ENCODE measurements at places on chromosomes 2 and 18.

GRCh38 chr2:11863103-11863502 lies 116.7 kb downstream of the LPIN1 start:
- DNase-seq: no peak

DNA sequence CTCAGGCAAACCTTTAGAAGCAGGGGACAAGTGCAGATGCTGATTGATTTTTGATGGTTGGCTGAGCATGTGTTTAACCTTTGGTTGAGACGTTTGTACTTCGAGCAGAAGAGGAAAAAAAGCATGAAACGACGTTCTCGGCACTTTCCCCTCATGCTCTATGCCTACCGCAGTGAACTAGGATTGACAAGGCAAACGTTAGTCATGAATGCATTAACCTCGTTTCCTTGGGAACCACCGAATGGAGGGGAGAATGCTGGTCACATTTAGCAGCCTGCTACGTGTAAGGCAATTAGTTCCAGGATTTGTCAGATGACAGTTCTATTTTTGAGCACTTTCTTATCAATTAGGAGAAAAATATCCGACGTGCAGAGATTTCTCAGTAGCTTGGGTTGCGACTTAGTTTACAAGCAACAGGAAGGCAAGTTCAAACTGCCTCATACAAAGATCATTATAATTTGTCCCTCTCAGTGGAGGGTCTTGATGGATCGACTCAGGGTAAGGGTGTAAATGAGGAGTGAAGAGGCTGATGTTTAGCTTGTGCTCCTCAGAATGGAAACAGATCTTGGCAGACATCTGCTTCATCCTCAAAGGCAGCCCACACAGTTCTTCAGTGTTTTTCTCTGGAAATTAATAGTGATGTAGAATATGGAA lies 47.4 kb upstream of the GPR45 start:
- DNase-seq: no peak

DNA sequence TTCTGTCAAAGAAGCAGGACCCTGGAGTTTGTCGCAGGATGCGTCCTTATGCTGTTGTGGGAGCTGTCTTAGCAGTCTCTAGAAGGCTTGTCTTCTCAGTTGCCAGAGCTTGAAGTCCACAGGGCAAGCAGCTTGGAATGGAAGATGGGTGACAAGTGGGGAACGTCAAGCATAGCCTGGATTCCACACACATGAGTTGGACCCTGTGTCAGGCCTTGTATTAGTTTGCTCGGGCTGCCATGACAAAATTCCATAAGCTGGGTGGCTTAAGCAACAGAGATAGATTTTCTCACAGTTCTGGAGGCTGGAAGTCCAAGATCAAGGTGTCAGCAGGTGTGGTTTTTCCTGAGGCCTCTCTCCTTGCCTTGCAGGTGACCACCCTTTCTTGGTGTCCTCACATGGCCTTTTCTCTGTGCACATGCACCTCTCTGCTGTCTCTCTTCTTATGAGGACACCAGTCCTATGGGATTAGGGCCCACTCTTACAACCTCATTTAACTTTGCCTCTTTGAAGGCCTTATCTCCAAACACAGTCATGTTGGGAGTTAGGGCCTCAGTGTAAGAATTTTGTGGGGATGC lies 51.3 kb downstream of the THNSL2 start:
- DNase-seq: no peak

DNA sequence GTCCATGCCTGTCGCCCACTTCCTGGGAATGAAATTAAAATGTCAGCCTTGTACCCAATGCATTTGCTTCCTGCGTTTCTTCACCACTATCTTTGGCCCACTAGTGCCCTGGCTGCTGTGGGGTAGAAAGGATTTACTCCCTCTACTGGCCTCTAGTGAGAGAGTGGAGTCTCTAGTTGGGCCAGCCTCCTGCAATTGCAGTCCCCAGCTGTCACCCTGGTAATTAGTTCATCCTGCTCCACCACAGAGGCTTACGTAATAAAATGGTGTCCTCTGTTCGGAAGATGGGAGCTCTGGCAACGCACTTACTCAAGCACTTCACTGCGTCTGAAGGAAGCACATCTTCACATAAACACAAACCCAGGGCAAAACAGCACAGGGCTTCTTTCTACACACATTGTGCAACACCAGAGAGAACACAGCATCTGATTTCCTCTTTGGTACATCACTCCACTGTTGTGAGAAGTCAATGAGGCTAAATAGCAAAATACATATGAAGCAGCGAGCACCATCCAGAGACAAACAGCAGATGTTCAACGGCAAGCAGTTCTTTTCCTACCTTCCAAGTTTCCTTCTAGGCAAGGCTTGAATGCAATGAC lies 274.6 kb downstream of the LRATD1 start:
- no peak for DNase-seq

- no peak for DNase-seq
Measured at GRCh38 chr2:177660742-177661141, 268.2 kb downstream of the AGPS start.

DNA sequence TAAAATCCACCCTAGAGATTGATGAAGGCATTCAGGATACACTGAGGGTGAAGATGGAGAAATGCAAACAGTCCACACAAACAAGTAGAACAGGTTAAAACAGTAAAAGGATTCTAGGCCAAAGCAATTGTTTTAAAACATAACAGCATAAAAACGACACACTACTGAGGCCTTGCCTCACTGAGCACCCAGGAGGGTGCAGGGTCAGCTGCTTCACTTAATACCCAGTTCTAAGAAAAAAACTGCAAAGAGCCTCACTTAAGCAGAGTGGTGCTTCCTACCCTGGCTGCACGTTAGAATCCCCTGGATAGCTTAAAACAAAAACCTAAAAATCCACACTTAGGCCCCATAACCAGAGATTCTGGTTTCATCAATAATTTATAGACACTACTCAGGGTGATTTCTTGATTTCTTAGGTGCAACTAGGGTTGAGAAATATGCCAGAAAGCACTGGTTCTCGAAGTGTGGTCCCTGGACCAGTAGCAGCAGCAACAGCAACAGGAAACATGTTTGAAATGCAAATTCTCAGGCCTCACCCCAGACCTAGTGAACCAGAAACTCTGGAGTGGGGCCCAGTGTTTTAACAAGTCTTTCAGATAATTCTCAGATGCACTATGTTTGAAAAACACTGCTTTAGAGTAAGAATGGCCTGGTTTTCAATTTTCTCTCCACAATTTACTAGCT lies 279.1 kb downstream of the ZEB2 start:
- no peak for DNase-seq

GRCh38 chr2:22329211-22330154 lies 1055.5 kb upstream of the KLHL29 start:
- no peak for DNase-seq

- DNase-seq: no peak
Measured at GRCh38 chr2:212672186-212672585, 133.6 kb upstream of the ERBB4 start.

- DNase-seq: no peak
Measured at GRCh38 chr18:8895987-8896619, 190.7 kb downstream of the MTCL1 start.

- no peak for DNase-seq
Measured at GRCh38 chr2:172233987-172234715, 131.5 kb upstream of the DLX2 start.

DNA sequence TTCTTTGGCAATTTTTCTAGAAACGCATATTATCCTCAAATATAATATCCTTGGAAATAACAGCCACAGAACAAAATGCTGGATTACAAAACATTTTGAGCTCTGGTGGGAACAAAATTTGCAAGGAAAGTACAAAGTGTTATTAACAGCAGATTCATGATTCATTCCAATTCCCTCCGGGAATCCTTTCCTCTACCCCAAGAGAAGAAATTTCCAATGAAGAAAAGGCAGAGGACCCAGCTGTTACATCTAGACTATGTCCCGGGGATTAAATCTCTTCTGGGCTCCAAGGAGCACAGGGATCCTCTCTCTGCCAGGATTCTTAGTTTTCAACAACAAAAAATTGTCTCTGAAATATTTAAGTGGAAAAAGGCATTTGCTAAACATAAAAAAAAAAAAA lies 51.6 kb upstream of the TMEFF2 start:
- DNase-seq: no peak

- DNase-seq: no peak
Measured at GRCh38 chr2:151637271-151637781, 97.0 kb downstream of the NEB start.

DNA sequence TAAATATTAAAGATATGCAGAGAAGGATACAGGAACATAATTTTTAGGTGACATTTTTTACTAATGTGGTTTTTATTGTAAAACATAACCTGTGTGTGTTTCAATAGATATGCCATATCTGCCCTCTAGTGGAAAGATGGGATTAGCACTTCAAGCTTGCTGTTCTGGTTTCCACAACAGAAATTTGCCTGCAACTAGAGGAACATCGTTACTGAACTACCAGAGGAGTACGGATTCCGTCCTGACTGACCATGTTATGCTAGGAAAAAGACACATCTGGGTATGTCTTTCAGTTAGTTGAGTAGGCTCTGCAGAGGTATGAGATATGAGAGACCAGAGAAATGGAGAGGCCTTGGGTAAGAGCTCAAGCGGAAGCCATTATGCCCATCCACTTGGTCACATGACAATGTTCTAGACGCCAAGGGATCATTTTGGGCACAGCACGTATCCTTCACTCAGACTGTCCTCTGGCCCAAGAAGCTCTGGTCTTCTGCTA lies 104.9 kb downstream of the MBD2 start:
- no peak for DNase-seq

DNA sequence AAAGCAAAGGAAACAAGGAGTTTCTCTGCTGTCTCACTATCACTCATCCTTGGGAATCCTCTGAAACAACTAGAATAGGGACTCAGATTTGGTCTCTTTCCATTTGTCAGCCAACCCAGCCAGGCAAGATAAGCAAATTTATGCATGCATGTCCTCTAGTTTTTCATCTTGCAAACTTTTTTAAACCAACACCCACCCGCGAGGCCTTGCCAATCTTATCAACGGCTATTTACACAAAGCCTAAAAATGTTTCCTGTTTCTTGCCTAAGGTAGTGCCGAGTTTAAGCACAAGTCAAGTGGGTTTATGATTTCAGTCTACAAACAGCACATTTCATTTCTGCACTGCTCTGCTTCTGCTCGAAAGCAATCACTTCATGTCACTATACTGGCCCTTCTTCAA lies 240.9 kb downstream of the STK39 start:
- DNase-seq: no peak

GRCh38 chr18:77208964-77209363 lies 40.7 kb upstream of the GALR1 start:
- no peak for DNase-seq

- DNase-seq: no peak
Measured at GRCh38 chr18:69574401-69574800, 173.7 kb downstream of the DOK6 start.

- no peak for DNase-seq
Measured at GRCh38 chr18:66895631-66896030, 291.7 kb upstream of the CDH19 start.

GRCh38 chr2:27501042-27501441 lies 4.4 kb downstream of the GCKR start:
- DNase-seq: no peak

DNA sequence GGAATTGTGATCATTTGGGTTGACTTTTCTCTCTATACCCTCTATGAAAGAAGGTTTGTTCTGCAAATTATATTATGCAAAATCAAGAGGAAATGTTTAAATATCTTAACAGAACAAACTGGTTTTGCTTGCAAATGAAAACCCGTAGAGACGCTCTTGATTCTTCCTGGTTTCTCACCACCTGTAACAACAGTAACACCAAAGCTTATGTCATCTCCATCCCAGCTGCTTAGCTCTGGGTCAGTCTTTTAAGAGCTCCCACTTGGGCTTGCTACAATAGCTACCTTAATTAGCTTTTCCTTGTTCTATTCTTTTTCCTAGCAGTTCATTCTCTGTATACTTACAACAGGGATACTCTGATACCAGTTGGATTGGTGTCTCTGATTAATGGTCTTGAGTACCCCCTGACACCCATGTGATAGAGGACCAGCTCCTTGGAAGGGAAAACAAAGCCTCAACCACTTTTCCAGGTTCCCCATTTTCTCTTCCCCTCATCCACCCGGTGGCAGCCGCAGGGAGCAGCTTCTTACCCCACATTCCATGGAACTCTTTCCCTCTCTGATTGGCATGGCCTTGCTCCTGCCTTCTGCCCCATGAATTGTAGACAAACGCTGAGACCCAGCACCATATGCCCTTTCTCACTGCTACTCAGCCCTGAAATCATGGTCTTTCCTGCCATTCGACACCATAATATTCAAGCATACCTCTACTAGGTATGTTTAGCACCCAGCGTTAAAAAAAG lies 27.7 kb downstream of the TMEM182 start:
- DNase-seq: no peak

DNA sequence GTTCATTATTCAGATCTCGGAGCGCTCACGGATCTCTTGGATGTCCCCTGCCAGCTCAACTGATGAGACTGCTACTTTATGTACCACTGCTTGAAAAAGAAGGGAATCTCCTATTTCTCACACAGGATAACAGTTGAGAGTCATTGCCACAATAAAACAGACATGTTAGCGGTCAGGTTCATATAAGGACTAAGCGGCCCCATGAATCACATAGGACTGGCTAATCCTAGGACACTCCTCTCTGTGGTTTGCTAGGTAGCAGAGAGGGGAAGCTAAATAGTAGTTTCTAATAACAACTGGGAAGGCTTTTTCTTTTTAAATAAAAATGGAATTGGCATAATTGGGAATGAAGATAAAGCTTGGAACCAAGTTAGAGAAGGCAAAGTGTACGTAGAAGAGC lies 15.9 kb upstream of the TGFA start:
- DNase-seq: no peak

DNA sequence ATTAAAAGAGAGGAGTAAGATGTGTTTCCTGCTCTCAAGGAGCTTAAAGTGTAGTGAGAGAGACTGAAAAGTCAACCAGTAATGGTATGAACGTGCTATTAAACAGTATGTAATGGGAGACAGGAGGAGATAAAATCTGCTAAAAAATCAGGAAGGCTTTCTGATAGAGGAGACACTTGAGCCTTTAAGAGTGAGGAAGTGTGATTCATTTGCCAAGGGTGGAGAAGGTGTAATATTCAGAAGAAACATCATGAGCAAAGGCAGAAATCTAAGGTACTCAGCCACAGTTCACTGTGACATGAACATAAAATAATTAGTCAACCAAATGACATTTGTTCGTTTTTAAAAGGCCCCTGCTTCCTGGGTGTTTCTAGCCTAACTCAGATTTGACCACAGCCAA lies 137.8 kb upstream of the SKOR2 start:
- no peak for DNase-seq

GRCh38 chr2:100214265-100214971 lies 72.0 kb upstream of the AFF3 start:
- DNase-seq: no peak

DNA sequence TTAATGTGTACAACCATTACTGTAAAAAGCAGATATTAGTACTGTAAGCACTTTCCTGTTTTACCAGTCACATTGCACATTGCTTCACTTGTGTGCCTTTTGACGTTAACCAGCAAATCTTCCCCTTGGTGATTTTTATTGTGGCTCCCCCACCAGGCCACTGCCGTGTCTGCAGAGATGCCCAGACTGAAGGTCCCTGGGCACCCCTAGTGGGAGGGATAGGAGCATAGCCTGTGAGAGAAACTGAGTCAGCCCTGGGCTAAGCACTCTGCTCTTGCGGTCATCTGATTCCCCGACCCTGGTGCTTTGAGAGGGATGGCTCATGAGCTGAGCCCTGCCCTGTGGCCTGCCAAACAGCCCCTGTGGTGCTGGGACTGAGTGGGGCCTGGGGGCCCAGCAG lies 73.4 kb downstream of the INPP4A start:
- no peak for DNase-seq

GRCh38 chr2:241315879-241316631 lies at the start of gene SEPTIN2:
SEPTIN2 (plus strand) TSS chr2:241315925; CDS start chr2:241324233, 8,308 bp downstream.
- peak; percentile 84 for DNase-seq
